ENCODE measurements at places on chromosomes 7 and 10. TPM values are rescaled to one million over a fixed set of nuclear protein-coding genes. Genes with fewer than 3 reads are reported as not detected.

Gene TMEM178B
- total RNA-seq, result 0.31 TPM

Gene SPDYE11
- 0.11 TPM for total RNA-seq

Gene CYP26A1
- 76.0 TPM for total RNA-seq

Gene CCDC136
- total RNA-seq, result 34.6 TPM

Gene SPOCK2
- total RNA-seq, result 28.5 TPM

Gene BTAF1
- 54.2 TPM for total RNA-seq

Gene FAM25A
- not detected for total RNA-seq

Gene AKR1D1
- total RNA-seq, result not detected

Gene CPA2
- total RNA-seq, result 0.73 TPM

Gene FKBP6
- not detected for total RNA-seq

Gene CARD11
- total RNA-seq, result 9.8 TPM

Gene MRLN
- total RNA-seq, result not detected

Gene AMPH
- 2.0 TPM for total RNA-seq

Gene ADCYAP1R1
- total RNA-seq, result 0.38 TPM

Gene NXPH1
- not detected for total RNA-seq
